Dermis microvascular lymphatic vessel endothelial cell (primary cell): ENCODE measurements at places on chromosomes 11 and 22. TPM values are rescaled to one million over a fixed set of nuclear protein-coding genes. Genes with fewer than 3 reads are reported as not detected.

The SOX6 gene
- total RNA-seq, result under 0.01 TPM in 2 replicates

The SLC25A45 gene
- 1.6 and 1.7 TPM in 2 replicates for total RNA-seq

The SLC25A18 gene
- total RNA-seq, result not detected in 2 replicates

The API5 gene
- total RNA-seq, result 55.0 and 59.1 TPM in 2 replicates

The OR4B1 gene
- total RNA-seq, result not detected in 2 replicates

The CCDC116 gene
- total RNA-seq, result under 0.01 and 0.13 TPM in 2 replicates

The ZP1 gene
- total RNA-seq, result 0.13 TPM in 1 of 2 replicates, not detected in the other

The RAB36 gene
- total RNA-seq, result 0.51 and 0.77 TPM in 2 replicates

The OR5B21 gene
- not detected in 2 replicates for total RNA-seq

The ARAP1 gene
- 73.7 and 88.5 TPM in 2 replicates for total RNA-seq

The ACP2 gene
- 23.2 and 42.6 TPM in 2 replicates for total RNA-seq

The BAIAP2L2 gene
- 0.25 TPM in 1 of 2 replicates, not detected in the other for total RNA-seq

The ISX gene
- total RNA-seq, result not detected in 2 replicates

The PYGM gene
- total RNA-seq, result 0.13 TPM in 2 replicates

The SMIM35 gene
- total RNA-seq, result not detected in 2 replicates

The TEX54 gene
- total RNA-seq, result not detected in 2 replicates

DNA sequence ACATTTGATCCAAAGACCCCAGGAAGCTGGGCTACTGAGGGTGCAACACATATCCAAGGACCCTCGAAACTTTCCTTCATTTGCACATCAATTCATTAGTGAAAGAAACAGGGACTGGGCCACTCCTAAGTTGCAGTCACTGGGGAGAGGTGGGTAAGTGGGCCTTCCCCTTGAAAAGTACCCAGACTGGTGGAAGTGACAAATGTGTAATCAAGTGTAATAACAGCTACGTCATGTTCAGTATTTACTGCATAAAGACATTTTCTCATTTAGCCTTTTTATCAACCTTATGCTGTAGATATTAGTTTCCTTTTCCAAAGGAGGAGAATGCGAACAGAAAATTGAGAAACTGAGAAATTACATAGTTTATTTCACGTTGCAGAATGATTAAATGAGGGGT is 101.9 kb upstream of the OLFML1 start:
- no peak for DNase-seq

DNA sequence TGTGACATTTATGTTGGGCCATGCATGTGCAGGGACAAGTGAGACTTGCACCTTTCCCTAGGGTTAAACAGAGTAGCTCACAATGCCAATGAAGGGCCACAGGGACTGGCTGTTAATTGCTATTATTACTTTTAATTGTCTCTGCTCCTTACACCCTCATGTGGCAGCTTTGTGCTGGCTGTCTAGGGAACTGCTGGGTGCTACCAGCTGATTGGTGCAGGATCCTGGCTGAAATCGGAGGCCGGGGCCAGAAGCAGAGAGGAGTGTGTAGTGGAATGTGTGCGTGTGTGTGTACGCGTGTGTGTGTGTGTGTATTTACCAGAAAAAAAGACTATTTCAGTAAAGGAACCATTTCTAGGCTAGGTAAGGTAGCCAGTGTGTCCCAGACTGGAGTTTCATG is 302.5 kb downstream of the CTTN start:
- DNase-seq, result no peak

DNA sequence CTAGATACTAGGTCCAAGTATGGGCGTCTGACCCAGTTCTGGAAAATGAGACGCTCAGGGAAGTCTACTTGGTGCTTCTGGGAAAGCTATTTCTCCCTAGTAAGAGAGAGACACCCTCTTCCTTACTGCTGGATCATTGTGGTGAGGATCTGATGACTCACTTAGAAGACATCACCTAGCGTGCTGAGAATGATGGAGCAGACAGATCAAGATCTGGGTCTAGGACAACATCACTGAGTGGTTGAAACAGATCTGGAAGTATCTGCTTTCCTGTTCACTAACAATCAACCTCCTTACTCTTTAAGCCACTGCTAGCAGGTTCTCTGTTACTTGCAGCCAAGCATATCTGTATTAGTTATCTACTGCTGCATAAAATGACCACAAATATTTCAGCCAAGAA is 38.3 kb upstream of the HMGXB4 start:
- DNase-seq, result no peak

DNA sequence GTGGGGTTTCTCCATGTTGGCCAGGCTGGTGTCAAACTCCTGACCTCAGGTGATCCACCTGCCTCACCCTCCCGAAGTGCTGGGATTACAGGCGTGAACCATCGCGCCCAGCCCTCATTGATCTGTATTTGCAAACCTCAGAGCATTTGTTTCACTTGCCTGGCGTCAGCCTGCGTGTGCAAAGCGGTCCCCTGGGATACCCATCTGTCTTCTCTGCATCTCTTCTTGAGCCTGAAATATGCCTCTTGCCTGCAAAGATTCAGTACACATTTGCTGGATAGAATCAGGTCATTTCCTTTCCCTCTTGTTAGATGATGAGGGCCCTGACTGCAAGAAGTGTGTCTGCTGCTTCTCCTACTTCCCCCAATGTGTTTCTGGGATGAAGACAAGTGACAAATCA is 1291.0 kb downstream of the TBC1D22A start:
- DNase-seq, result no peak

DNA sequence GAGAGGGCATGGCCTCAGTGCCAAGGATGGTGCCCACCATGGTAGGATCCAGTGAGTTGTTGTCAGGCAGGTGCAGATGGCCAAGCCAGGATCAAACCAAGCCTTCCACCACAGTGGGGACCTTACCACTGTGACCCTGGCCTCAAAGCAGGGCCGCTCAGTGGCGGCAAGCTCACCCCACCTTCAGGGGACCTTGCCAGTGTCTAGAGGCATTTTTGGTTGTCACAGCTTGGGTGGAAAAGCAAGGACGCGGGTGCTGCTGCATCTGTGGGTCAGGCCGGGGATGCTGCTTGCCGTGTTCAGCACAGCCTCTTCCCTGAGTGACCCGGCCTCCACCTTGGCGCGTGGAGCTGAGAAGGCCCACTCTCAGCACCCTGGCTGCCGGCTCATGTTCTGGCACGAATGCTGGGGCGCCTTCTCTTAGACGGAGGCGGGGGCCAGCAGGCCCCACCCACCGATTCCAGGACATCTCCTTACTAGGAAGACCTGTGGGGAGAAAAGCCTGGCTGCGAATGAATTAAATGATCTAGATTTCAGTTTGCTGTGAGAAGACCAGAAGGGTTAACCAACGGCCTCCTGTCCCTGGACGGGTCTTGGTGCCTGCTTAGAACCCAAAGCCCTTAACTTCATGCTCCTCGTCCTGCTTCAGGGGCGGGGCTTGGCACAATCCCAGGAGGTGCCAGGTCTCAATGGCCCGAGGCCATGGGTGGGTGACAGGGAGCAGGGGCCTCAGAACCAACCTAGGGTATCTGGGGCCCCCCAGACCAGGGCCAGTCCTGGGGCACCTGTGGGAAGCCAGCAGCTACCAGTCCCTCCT is 18.9 kb downstream of the TRMU start:
- DNase-seq, result no peak

GRCh38 chr11:28833169-28833568 is 725.0 kb downstream of the METTL15 start:
- DNase-seq, result no peak

GRCh38 chr11:130653838-130654636 is 205.6 kb downstream of the ADAMTS15 start:
- DNase-seq, result peak; percentile 28

DNA sequence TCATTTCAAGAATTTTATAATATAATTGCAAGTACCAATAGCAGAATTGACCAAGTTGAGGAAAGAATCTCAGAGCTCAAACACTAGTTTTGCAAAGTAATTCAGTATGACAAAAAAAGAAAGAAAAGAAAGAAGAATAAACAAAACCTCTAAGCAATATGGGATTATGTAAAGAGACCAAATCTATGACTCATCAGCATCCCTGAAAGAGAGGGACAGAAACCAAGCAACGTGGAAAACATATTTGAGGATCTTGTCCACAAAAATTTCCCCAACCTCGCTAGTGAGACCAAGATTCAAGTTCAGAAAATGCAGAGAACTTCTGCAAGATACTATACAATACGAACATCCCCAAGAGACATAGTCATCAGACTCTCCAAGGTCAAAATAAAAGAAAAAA is 203.7 kb upstream of the DDI1 start:
- DNase-seq, result no peak

DNA sequence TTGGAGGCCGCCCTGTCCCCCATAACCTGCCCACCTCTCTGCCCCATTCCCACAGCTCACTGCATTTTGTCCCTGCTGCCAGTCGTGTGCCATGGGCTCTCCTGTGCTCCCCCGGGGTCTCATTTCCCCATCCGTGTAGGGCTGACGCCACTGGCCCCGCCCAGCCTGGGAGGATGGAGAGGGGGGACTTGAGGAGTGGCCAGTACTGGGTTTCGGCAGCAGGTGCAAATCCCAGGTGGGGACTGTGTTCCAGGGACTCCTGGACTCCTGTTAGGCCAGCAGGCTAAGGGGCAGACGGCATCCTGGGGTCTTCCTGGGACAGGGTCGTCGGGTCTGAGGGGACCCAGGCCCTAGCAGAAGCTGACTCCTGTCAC is 1.2 kb upstream of the MYO7A start:
- no peak for DNase-seq

DNA sequence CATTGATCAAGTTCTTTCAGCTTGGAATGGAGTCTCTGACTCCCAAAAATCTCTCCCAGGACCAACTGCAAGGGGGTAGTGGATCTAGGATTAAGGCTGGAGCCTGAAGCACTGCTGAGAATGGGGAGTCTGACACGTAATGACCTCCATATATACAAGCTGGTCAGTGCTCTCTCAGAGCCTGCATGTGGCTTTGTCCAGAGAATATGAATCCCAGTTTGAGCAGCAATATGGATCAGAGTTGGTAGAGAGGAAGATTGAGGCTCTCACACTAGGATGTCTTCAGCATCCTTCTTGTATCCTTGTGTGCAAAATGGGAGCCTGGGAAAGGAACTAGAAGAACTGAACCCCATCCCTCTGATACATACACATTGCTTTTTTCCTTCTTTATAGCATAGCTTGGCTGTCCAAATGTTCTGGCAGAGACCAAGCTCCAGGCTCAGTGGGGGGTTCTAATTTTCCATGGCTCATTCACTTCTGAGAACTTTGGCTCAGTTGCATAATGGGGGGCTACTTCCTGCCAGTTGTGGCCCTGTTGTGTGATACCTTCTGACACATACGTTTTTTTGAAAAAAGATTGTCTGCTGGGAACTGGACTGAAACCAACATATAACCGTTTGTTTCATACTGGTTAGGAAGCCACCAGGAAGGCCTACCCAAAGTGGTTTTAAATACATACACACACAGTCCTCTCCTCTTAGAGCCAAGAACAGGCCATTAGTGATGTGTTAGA is 138.2 kb downstream of the ETS1 start:
- DNase-seq, result no peak

- no peak for DNase-seq
Observed at GRCh38 chr22:28014211-28015045, 95.4 kb upstream of the PITPNB start.

DNA sequence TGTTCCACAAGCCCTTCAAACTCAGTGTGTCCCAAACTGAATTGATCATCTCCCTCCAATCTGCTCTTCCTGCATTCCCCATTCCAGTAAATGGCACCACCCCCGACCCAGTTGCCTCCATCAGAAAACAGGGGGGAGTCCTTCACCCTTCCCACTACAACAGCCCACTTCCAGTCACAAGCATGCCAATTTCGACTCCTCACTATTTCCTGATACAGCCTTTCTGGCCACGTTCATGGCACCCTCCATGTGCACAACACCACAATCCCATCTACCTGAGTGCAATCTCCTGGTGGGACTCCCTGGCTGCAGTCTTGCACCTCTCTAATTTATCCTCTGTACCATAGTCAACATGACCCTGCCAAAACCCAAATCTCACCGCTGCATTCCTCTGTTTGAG is 1.6 kb upstream of the DNAL4 start:
- no peak for DNase-seq

- DNase-seq, result no peak
Observed at GRCh38 chr11:123532131-123532530, 102.1 kb downstream of the GRAMD1B start.

- DNase-seq, result no peak
Observed at GRCh38 chr11:133699071-133699470, 146.2 kb downstream of the SPATA19 start.

DNA sequence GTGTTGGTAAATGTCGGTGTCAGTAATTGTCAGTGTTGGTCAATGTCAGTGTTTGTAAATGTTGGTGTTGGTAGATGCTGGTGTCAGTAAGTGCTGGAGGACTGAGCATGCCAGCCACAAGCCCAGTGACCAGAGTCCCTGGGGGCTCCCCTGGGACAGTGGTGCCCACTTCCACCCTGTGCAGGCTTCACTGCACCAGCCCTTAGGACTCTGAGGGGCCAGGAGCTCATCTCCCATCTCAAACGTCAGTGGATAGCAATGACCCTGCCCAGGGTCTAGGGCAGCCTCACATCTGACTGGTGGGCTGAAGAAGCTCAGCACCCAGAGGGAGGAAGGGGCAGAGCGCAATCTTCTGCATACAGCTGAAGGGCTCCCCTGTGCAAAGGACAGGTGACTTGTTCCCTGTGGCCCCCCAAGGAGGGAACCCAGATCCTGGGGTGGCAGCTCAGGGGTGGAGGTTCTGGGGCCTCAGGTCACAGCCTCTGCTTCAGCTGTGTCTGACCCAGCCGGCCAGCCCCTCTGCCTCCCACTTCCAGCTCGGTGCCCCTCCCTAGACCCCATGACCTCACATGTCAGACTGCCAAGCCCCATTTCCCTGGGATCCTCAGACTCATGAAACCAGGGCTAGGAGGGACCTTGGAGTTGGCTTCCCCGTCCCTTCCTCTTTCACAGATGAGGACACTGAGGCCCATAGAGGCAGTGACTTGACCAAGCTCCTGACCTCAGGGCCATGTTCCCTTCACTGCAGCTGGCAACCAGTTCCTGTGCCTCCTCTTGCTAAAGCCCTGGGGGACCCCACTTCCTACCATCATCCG is 138.4 kb downstream of the CRYBB2 start:
- DNase-seq, result no peak

- no peak for DNase-seq
Observed at GRCh38 chr11:69218946-69219720, 63.4 kb downstream of the SMIM38 start.

GRCh38 chr11:95135155-95135554 is 45.5 kb downstream of the ENDOD1 start:
- no peak for DNase-seq

DNA sequence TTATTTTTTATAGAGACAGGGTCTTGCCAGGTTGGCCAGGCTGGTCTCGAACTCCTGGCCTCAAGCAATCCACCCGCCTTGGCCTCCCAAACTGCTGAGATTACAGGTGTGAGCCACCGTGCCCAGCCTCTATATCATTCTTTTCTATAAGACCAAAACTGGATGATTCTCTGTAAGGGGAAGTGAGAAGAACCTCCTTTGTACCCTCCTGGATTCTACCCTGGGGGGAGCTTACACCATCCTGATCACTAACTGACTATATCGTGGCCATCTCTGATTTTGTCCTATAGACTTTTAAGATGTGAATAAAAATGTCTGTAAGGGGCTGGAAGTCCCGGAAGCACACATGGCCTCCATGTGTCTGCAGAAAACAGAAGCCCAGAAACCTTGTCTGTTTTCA is 9.1 kb downstream of the PIWIL4 start:
- no peak for DNase-seq

DNA sequence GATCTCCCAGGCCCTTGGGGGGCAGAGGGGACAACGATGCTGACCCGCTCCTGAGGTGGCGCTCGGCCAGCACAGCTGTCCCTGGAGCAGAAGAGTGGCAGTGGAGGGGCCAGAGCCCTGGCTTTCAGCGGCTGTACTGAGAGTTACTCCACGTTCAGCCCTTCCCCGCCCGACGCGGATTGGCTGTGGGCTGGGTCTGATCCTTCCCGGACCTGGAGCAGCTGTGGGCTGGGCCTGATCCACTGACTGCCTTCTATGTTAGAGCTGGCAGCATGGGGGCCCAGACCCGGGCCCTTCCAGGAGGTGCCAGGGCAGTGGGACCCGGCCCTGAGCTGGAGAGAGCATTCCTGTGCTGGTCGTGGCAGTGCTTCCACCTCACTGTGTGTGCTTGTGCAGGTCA is 27.8 kb downstream of the YWHAH start:
- no peak for DNase-seq
